ENCODE measurements at places on chromosomes 4 and X.

DNA sequence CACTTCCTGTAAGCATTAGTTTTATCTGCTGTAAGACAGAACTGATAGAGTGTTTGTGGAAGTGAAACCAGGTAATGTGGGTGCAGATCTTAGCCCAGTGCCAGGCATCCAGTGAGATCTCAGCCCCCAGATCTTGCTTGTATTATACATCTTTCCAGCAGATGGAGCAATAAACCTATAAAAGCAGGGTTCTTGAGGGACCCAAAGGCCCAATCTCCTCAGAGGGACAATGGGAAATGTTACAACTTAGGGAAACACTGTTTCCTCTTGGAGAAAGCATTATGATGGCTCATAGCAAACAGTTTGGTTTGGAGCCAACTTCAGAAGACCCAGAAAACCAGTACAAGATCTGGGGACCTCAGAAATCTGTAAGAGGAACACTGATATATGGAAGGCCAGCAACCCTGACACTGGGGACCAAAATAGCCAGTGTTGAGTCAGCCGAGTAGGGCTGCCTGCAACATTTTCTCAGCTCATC, 206.3 kb downstream of the SLC7A11 start:
- DNase-seq = no peak

- DNase-seq = no peak
Measured at GRCh38 chrX:119693996-119694451, 1.1 kb upstream of the SEPTIN6 start.

GRCh38 chr4:8547912-8548730, 32.1 kb upstream of the GPR78 start:
- no peak for DNase-seq

GRCh38 chrX:40755291-40756249, 20.2 kb upstream of the MED14 start:
- DNase-seq = no peak

DNA sequence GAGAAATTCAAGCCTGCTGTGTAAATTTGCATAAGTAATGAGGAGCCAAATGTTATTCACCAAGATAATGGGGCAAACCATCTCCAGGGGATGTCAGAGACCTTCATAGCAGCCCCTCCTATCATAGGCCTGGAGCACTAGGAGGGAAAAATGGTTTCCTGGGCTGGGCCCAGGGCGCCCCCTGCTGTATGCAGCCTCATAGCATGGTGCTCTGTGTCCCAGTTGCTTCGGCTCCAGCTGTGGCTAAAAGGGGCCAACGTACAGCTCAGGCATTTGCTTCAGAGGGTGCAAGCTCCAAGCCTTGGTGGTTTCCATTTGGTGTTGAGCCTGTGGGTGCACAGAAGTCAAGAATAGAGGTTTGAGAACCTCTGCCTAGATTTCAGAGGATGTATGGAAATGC, 859.3 kb downstream of the RPA4 start:
- no peak for DNase-seq

DNA sequence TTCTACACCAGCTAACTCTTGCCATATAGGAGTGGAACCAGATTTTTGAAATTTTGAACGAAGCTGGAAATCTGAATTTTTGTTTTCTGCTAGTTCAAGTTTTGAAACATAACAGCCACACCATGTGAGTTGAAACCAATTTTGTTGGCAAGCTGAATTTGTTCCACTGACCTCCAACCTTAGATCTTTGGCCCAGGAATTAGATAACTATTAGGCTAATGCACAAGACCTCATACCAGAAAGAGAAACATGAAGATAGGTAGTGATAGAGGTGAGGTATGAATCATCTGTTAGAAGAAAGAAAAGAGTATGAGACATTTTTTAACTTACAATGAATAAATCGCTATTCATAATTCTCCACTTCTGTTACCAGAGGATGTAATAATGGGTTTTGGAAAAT, 76.8 kb upstream of the ACSL1 start:
- no peak for DNase-seq

DNA sequence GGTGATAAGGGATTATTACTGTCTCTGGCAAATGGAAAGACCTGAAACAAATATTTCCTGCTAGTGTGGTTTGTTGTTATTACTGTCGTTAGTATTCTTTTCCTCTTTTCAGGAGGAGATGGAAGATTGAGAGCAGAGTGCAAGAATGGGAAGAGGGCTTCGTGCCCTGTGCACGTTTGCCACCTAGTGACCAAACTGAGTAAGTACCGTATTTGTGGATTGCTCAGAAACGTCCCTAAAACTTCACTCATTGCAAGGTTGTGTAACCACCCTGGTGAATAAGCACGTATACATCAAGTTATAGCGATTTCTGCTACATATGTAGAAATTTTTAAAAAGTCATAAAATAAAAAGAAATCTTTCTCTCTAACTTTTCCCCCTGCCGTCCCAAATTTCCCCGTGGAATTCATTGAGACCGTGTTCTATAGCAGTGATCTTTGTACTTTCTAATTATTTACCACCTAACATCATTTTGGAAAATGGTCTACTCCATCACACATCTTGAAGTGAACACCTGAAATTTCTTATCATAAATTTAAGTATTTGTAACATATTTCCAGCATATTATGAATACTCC, 24.3 kb downstream of the LINC00632 start:
- no peak for DNase-seq

DNA sequence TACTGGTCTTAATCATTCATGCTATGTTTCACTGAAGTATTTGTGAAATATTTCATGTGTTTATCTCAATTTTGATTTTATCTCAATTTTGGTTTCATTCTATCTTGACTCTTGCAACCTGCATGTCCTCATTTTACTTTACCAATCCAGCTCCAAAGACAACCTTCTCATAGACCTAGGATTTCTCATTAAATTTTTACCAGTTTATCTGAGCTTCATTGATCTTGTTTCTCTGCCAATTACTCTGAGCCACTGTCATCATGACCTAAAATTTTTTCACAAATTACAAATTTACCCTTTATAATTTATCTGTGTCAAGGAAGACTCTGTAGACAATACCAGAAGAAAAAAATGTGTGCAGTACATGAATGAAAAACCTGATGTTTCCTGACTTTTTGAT, 18.6 kb upstream of the UGT2B17 start:
- DNase-seq = no peak

GRCh38 chr4:185730849-185731608, 81.0 kb downstream of the SORBS2 start:
- DNase-seq = no peak

DNA sequence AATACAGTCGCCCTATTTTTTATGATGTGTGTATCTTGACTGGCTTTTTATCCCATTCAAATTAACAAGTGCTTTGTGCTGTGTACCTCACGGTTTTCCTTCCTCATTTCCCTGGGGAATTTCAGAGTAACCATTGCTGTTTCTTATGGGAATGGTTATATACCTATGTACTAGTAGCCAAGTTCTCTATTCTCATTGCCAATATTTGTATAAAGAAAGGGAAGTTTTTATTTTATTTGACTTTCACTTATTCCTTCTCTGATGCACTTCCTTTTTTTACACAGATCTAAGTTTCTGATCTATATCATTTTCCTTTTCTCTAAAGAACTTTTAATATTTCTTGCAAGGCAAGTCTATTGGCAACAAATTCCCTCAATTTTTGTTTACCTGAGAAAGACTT, 181.3 kb downstream of the SOWAHB start:
- no peak for DNase-seq

DNA sequence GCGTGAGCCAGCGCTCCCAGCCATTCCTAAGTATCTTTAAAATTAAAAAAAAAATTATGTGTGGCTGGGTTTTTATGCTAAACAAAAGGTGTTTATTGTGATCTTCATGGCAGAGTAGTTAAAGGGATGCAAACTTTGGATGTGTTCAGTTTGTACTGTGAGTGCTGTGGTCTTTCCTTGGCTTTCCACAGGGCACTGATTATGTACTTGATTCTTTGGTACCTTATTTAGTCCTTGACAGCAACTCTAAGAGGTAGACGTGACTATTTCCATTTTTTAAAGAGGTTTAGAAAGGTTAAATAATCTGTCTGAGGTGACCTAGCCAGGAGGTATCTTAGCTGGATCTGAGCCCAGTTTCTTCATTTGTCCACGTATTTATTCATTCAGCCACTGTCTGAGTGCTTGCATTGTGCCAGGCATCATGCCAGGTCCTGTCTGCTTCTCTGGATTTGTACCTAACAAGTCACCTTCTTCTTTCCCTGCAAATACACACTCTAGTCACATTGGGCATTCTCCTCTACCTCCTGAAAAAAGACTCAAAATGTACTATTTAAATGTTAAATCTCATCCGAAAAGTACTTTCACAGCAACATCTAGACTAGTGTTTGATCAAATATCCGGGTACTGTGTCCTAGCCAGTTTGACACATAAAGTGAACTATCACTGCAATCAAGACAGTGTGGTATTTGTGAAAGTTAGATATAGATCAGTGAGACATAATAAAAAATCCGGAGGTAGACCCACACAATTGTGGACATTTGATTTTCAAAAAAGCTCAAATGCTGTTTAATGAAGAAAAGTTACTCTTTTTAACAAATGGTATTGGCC, 31.5 kb downstream of the WWC2 start:
- no peak for DNase-seq

- no peak for DNase-seq
Measured at GRCh38 chr4:35939751-35940150, 304.6 kb downstream of the ARAP2 start.

DNA sequence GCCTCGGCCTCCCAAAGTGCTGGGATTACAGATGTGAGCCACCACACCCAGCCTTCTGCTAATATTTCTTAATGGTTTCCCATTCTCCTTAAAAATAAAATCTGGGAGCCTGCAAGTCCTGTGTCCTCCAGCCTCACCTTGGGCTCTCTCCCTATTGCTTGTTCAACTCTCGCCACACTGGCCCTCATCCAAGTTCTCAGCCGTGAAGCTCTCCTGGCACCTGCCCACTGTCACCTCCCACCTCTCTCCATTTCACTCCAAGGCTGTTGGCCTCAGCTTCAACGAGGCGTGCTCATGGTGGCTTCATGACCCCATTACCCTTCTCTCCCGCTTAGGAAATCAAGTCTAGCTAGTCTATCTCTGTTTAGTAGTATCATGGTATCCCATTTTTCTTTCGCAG, 9.5 kb upstream of the ETNPPL start:
- no peak for DNase-seq
